Stimulated activated CD8-positive, alpha-beta memory T cell treated with anti-CD3 and anti-CD28 coated beads, Interleukin-4, amount 100 ng/mL, for 24 hours (primary cell): ENCODE measurements at places on chromosomes 2 and 18.

DNA sequence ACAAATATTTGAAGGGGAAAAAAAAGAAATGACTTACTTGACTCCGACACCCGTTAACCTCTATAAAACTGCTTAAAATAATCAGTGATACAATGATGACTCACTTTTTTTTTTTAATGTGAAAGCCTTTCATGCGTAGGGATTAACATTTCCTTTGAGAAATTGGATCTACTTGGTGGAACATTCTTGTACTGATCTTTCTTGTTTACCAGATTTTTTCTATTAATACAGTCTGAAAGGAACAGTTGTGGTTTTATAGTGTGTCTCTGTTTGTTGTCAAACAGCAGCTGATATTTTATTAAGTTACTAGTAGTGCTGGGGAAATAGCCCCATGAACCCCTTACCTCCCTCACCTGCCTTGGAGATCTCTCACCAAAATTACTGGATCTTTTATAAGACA, 40.2 kb upstream of the NEB start:
- no peak for DNase-seq

DNA sequence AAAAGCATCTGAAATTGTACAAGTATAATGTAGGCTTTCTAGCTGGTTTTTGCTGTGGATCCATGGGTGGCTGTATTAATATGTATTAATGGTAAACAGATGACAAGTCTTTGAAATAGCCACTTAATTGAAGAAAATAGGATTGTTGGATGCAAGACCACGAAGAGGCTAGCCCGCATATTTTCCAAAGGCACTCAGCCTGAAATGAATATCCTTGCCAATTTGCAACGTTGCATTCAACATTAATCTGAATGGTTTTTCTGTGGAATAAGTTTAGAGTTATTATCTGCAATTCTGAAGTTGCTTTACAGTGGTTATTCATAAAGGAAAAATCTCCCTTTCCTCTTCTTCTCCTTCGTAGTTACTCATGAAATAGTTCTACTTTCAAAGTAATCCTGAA, 86.2 kb upstream of the SPATS2L start:
- no peak for DNase-seq

DNA sequence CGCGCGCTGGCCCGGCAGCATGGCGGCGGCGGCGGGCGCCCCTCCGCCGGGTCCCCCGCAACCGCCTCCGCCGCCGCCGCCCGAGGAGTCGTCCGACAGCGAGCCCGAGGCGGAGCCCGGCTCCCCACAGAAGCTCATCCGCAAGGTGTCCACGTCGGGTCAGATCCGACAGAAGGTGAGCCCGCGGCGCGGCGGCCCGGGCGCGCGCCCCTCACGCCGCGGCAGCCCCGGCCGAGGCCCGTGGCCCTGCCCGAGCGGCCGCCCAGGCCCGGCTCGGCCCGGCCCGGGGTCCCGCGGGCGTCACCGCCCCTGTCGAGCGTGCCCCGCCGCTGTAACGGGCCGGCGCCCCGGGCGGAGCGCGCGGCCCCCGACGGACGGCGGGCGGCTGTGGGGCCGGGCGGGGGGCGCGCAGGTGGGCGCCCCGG, 218 bp downstream of the DGKD start:
- no peak for DNase-seq

GRCh38 chr2:136247204-136247950, 129.4 kb upstream of the CXCR4 start:
- DNase-seq, result no peak
